Stimulated activated CD4-positive, alpha-beta T cell treated with anti-CD3 and anti-CD28 coated beads, TNF-alpha, amount 100 ng/mL, for 1 hour (primary cell): ENCODE measurements at places on chromosomes 16 and 17.

DNA sequence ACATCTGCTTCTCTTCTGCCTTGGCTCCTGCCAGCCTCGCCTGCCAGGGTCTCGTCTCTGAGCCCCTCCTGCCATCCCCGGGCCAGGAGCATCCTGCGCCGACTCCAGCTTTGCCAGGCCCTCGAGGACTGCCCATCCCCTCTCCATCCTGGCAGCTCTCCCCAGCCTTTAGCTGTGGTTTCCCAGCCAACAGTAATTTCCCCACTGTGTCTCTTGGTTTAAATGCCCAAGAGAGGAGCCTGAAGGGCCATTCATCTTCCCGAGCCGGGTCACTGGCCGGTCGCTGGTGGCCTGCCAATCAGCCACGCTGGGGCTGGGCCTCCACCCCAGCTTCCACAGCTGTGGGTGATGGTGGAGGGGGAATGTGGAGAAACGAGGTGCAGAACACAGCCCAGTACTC lies 47.8 kb downstream of the MRC2 start:
- DNase-seq, result no peak

DNA sequence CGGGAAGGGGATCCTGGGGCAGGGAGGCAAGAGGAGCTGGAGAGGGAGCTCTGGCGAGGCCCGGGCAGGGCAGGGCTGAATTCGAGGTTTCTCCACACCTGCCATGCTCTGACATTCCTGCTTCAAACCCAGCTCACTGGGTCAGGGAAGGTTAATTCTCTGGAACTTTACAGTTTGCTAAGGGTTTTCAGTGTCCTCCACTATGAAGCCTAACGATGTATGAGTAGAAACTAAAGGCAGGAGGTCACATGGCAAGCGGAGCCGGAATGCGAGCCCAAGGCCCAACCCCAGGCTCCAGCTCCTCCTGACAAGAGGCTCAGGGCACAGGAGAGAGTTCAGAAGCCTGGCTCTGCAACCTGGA lies 29.2 kb downstream of the DCAKD start:
- DNase-seq, result no peak

DNA sequence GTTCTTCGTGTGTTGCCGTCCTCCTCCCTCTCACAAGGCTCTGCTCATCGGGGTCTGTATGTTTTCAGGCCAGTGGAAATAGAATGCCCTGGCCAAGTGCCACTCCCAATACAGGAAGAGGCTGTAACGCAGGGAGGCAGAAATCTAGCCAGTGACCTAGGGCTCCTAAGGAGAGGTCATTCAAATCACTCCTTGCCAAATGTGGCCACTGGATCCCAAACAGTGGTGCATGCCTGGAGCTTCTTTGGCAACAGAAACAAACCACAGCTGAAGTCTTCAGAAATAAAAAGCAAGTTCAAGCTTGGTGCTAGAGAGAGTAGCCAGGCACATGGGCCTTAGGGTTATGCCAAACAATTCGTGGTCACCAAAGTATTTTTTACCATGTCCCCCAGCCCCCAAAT lies 66.1 kb downstream of the SMG6 start:
- DNase-seq, result no peak

DNA sequence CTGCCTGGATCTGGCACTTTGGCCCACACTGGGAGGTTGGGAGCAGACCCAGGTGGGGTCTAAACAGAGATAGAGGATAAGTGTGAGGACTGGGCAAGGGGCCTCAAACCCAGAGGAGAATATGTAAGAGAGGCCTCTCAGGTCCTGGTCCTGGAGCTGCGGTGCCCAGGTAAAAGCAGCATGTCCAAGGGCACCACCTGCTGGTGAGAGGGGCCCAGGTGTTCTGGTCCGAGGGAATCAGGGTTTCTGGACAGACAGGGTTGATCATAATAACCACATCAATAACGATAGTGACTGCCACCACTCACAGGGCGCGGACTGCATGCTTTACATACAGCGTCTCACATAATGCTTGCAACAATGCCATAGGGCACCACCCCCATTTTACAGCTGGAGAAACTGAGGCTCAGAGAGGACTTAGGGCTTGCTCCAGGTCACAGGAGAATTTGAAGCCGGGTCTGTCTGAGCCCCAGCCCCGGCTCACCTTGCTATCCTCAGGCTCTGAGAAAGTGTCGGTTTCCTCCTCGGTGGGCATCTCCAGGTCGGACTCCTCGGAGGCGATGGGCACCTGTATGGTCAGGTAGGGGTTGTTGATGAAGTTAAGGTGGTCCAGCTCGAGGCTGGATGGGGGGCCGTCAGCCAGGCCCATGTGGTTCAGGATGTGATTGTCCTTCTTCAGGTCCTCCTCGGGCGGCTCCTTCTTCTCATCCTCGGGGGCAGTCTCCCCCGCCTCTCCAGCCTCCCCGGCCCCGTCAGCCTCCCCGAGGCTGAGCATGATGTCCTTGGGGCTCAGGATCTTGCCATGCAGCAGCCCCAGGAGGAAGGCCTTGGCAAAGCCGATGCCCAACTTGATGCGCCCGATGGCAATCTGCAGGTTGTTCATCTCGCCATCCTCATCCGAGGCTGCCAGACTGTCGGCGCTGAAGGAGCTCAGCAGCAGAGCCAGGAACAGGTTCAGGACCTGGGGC lies 19.1 kb upstream of the CD79B start:
- DNase-seq, result no peak

DNA sequence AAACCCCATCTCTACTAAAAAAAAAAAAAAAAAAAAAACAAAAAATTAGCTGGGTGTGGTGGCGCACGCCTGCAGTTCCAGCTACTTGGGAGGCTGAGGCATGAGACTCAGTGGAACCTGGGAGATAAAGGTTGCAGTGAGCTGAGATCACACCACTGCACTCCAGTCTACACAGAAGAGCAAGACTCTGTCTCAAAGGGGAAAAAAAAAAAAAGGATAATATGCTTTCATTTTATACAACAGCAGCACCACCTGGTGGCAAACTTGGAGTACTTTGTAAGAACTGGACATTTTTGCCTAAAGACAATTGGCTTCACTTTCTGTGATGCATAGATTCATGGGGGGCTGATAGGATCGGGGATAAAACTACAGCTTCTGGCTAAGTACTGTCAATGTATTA lies 8.5 kb downstream of the CHTF8 start:
- DNase-seq, result no peak

DNA sequence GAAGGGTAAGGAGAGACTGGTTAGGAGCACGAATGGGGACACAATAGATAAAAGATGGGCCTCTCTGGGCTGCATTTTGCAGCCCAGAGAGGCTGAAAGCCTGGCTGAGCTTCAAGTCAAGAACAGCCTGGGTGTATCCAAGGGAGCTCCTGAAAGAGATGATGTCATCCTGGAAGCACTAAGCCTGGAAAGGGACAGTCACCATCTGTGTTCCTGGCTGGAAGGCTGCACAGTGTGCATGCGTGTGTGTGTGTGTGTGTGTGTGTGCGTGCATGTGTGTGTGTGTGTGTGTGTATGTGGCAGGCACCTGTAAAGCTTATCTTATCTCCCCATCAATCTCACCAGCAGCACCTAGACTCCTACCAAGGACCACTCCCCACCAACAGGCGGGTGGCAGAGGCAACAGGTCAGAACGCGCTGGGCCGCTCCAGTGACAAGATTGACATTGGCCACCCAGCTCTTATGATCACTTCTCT lies 44.1 kb downstream of the COG7 start:
- no peak for DNase-seq

- no peak for DNase-seq
These were observed 4.1 kb downstream of the MGAT5B start for GRCh38 chr17:76872221-76872873.

DNA sequence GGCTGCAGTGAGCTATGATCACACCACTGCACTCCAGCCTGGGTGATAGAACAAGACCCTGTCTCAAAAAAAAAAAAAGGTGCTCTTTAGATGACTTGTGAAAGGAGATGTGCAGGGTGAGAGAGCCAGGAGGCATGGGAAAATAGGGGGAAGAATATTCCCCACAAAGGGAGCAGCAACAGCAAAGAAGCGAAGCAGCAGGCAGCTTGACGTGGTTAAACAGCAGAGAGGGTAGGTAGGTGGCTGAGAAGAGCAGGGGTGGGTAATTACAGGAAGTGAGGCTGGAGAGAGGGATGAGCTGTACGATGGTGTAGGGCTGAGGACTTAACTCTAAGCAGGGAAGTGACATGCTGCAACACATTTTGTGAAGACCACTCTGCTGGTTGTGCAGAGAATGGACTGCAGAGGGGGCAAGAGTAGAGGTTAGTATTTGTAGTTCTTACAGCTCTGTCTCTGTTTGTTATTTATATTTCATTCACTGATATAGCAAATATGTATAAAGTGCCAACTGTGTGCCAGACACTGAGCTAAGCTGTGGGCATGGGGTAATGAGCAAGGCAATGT lies 1.6 kb downstream of the HEATR3 start:
- no peak for DNase-seq

DNA sequence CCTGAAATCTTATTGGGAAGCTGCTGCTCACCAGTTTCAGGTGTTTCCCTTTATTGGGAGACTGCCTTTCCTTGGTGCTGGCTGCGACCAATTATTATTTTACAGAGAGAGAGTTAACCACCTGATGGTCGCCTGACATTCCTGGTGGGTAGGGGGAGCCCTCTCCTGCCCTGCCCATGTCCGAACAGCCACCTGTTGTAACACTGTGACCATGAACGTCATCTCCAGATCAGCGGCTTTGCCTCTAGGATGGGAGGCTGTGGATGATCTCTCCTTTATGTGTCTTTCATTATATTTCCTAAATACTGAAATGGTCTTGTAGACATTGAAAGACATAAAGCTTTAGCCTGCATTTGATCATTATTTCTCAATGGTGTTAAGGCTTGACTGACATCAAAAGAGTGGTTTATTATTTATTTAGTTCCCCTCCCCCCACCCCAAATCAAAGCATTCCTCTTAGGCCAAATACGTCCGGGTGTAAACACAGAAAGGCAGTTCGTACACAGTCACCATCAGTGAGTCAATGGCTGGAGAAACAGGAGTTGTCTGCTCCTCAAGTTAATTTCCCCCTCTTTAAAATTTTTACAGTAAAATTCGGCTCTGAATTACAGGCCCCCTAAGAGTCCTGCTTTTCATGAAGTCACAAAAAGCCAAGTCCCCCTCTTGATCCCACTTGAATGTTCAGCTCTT lies 57.8 kb upstream of the CACNG5 start:
- DNase-seq, result no peak

DNA sequence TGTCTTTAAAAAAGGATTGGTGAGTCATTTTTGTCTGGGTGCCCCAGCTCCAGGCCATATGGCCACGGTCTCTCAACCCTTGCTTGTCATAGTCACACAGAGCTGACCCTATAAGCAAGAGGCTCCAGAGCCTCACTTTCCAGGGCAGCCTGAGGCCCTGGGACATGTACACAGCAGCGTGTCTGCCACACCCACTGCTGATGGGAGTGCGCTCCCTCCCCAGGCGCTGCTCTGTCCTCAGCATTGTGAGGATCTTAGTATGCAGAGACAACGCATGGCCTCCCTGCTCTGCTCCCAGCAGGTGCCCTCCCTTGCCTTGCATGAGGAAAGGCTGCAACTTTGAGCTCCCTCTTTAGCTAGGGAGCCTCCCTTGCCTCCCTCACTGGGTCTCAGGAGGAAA lies 80.8 kb upstream of the CRHR1 start:
- no peak for DNase-seq

DNA sequence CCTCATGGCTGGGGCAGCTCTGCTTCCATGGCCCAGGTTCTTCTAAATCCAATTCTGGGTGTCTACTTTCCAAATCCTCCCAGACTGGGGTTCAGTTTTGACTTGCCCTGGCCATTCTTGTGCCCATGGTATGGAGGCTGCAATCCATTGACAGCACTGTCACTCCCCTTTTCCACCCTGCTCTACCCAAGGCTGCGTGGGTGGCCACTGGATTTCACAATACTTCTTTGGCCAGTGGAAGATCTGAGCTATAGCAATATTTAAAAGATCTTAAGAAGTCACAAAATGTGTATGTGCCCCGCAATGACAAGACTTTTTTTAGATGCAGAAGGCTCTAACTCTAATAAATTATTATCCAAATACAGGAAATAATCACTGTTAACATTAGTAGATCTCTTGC lies 329.4 kb upstream of the CCL2 start:
- DNase-seq, result no peak

GRCh38 chr17:79937391-79938335 lies 98.0 kb downstream of the TBC1D16 start:
- no peak for DNase-seq

- DNase-seq, result no peak
These were observed 122.6 kb upstream of the MED13 start for GRCh38 chr17:62187681-62188080.

GRCh38 chr17:44384823-44385286 lies 4.6 kb downstream of the ITGA2B start:
- no peak for DNase-seq

GRCh38 chr16:28617874-28618273 lies 8.0 kb upstream of the SULT1A1 start:
- DNase-seq, result no peak

- DNase-seq, result no peak
These were observed 17.1 kb downstream of the UNC45B start for GRCh38 chr17:35164716-35165115.

- no peak for DNase-seq
These were observed 124.3 kb downstream of the CDRT15L2 start for GRCh38 chr17:20703781-20704180.

- no peak for DNase-seq
These were observed 142.5 kb downstream of the SNX29 start for GRCh38 chr16:12119037-12119436.

DNA sequence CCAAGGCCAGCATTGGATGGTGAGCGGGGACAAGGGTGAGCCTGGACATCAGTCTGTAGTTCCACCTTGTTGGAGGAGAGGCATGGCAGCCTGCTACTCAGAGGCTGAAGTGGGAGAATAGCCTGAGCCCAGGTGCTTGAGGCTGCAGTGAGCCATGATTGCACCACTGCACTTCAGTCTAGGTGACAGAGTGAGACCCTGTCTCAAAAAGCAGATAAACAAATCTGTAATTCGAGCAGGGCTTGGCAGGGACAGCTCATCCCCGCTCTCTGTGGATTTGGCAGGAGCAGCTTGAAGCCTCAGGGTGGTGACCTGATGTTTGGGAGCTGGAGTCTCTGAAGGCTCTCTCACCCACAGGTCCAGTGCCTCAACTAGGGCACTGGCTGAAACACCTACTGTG lies 38.6 kb upstream of the ZCCHC14 start:
- DNase-seq, result no peak

DNA sequence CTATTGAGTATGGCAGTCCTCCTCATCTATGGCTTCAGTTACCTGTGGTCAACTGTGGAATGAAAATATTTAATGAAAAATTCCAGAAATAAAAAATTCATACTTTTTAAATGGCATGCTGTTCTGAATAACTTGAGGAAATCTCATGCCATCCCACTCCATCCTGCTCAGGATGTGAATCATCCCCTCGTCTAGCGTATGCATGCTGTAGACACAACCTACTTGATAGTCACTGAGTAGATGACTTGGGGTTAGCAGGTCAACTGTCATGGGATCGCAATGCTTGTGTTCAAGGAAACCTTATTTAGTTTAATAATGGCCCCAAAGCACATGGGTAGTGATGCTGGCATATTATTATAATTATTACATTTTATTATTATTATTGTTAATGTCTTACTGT lies 4.8 kb upstream of the VAC14 start:
- DNase-seq, result no peak
